ENCODE measurements at places on chromosomes 1 and 21.

DNA sequence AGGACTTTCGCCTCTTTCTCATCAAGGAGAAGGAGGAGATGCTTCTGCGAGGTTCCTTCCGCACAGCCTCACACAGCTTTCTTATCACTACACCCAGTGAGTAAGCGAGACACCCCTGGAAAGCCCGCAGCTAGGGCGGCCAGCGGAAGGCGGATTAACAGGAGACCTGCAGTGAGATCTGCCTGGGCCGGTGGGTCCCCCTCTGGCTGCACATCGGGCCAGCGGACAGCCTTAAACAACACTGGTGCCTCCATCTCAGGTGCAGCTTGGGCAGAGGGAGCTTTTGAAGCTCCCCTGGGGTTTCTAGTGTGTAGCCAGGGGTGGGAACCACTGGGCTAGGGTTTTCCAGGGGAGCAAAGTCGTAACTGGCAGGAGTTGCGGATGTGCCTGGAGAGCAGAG is 17.5 kb upstream of the MTARC1 start:
- no peak for DNase-seq

DNA sequence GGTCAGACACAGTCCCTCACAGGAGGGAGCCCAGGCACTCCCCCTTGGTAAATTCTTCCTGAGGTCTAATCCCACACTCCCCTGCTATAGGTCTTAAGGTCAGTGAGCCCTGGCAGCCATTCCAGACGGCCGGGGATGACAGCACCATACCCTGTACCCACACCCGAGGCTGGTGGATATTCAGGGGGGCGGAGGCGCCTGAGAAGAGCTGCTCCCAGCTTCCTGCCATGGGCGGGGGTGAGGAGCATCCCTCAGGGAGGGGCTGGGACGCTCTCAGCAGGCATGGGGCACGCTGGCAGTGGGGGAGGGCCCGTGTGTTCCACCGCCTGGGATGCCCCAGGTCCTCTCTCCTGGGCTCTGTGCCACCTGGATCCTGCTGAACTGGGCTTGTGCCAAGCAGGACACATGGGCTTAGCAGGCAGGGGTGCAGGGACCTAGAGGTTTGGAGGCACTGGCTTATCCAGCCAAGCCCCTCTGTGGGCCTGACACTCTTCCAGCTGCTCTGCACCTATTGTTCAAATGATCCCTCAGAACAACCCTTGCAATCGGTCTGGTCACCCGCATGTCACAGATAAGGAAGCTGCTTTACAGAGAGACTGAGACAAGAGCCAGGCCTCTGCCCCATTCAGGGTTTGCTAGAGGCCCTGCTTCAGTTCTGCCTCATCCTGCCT is 5.7 kb upstream of the ADGRB2 start:
- DNase-seq: no peak

- no peak for DNase-seq
Measured at GRCh38 chr21:37683396-37684114, 232.7 kb downstream of the KCNJ6 start.

GRCh38 chr1:241658081-241658793 is 6.2 kb downstream of the WDR64 start:
- no peak for DNase-seq

DNA sequence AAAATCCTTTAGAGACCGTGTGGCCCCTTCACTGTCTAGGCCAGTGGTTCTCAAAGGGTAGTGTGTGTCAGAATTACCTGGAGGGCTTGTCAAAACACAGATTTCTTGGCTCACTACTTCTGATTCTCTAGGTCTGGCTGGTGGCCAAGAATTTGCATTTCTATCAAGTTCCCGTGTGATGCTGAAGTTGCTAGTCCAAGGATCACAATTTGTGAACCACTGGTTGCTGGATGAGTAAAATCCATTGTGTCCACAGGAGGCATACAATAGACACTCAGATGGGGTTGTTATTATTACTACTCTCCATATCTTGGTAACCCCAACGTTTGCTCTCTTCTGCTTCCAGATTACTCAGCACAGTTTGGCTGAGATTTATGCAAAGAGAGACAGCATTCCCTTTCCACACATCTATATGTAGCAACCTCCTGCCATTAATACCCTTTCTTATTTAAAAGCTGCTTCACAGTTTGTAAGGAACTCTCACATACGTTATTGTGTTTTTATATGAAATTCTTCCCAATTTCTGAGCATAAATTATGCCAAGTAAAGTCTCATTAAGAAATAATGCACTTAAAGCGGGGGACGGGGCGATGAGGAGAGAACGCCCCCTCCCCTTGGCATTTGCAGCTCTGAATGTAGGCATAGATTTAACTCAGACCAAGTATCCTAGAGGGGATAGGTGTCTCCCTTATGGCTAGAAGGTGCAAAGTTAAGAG is 720 bp upstream of the TMCC2 start:
- no peak for DNase-seq

GRCh38 chr1:219405531-219406331 is 207.2 kb downstream of the ZC3H11B start:
- no peak for DNase-seq

DNA sequence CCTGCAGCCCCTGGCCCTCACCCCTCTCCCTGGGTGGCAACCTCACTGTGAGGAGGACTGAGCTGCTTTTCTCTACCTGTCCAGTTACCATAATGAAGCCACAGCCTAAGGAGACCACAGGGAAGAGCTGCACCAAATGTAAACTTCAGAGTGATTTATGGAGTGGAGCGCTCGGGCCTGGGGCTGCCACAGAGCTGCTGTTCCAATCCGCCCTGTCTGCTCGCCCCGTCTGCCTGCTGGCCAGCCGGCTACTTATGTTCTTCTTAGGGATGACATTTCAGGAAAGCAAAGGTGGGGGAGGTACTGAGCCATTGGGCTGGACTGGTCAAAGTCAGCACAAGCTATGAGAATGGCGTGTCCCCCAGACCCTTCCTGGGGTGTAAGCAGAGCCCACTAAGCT is 17.9 kb downstream of the SYT6 start:
- DNase-seq: no peak

- no peak for DNase-seq
Measured at GRCh38 chr1:225458222-225458631, 30.4 kb upstream of the LBR start.

DNA sequence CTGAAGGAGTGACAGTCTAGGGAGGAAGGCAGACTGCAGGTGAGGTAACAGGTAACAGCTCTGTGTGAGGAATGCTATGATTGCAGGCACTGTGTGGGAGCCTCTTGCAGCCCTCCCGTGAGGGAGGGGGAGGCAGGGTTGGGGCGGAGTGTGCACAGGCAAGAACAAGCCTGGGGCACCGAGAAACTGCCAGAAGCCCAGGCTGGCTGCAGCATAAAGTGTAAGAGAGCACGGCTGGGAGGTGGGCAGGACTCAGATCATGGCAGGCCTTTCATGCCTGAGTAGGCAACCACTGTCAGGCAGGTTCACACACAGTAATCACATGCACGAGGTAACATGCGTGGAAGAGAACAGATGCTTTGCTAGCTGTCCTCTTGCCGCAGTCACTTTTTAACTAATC is 11.3 kb upstream of the RHEX start:
- DNase-seq: no peak

DNA sequence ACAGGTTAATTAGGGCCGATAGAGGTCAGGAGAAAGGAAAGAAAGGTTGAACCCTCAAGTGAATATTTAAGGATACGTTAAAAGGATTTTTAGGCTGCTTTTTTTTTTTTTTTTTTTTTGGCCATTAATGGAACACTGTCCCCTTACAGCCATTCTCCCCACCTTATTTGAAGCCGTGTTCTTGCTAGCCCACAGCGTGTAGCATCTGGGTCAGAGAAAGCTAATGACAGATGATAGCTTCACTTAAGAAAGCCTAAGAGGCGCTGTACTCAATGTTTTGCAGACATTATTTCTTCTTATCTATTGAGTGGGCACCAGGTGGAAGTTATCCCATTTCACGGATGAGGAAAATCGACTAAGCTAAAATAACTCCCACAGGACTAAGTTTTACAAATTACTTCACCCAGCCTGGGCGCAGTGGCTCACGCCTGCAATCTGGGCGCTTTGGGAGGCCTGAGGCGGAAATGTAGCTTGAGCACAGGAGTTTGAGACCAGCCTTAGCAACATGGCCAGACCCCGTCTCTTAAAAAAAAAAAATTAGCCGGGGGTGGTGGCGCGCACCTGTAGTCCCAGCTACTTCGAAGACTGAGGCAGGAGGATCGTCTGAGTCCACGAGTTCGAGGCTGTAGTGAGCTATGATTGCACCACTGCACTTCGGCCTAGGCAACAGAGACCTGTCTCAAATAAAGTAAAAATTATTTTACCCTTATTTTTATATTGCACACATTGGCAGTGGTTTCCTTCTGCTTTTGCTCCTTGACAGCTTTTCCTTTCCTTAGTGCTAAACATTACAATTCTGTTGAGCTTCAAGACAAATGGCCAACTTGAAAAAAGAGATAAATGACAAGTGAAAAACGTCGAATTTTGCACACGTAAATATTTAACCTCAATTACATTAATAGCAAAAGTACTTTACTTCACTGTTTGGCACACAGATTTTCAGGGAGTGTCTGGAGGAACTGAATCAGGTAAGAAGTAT is 1.1 kb upstream of the PHTF1 start:
- no peak for DNase-seq

GRCh38 chr1:184781941-184782340 is 27.3 kb upstream of the EDEM3 start:
- no peak for DNase-seq

GRCh38 chr1:156422602-156423091 is 53.6 kb downstream of the RHBG start:
- no peak for DNase-seq

GRCh38 chr1:76070538-76070937 is 4.0 kb upstream of the ST6GALNAC3 start:
- DNase-seq: no peak

DNA sequence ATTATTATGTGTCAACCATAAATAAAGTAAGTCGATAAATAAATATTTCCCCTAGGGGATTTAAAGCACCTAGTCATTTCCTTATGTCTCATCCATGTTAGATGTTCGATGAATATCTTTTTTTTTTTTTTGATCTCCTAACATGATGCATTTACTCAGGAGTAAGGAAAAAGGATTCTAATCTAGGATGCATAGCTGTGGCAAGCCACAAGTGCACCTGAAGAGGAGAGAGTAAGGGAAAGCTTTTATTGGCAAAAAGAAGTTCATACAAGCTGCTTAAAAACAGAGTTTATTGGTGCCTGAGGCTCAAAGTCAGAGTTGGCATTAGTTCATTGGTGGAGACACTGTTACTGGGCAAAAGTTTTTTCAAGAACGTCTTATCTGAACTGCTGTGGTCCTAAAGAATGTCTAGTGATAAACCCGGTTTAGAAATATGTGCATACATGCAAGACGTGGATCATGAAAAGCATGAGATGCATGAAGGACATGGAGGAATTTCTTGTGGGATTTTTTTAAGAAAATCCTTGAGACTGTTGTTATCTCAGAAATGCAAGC is 51.7 kb downstream of the SWT1 start:
- DNase-seq: no peak

DNA sequence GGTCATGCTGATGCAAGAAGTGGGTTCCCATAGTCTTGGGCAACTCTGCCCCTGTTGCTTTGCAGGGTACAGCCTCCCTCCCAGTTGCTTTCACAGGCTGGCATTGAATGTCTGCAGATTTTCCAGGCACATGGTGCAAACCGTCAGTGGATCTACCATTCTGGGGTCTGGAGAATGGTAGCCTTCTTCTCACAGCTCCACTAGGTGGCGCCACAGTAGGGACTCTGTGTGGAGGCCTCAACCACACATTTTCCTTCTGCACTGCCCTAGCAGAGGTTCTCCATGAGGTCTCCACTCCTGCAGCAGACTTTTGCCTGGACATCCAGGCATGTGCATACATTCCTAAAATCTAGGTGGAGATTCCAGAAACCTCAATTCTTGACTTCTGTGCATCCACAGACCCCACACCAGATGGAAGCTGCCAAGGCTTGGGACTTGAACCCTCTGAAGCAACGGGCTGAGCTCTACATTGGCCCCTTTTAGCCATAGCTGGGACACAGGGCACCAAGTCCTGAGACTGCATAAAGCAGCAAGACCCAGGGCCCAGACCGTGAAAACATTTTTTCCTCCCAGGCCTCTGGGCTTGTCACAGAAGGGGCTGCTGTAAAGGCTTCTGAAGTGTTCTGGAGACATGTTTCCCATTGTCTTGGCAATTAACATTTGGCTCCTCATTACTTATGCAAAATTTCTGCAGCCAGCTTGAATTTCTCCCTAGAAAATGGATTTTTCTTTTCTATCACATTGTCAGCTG is 466.2 kb upstream of the PBX1 start:
- no peak for DNase-seq

DNA sequence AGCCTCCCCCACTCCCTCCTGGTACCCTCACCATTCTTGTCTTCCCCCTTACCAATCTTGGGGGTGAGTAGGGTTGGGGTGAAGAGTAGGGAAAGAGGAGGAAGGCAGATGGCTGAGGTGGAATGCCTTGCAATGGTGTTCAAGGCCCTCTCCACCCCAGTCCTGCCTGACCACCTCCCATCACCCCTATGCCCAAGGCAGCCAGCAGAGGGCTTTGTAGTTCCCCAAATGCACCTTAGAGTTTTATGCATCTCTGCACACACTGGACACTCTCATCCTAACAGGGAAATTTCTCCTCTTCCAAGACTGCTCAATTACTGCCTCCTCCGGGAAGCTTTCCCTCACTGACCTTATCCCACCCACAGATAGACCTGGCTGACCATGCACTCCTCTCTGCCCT is 15.4 kb downstream of the KIF17 start:
- no peak for DNase-seq

GRCh38 chr21:45550522-45551210 is 8.4 kb upstream of the SLC19A1 start:
- no peak for DNase-seq

DNA sequence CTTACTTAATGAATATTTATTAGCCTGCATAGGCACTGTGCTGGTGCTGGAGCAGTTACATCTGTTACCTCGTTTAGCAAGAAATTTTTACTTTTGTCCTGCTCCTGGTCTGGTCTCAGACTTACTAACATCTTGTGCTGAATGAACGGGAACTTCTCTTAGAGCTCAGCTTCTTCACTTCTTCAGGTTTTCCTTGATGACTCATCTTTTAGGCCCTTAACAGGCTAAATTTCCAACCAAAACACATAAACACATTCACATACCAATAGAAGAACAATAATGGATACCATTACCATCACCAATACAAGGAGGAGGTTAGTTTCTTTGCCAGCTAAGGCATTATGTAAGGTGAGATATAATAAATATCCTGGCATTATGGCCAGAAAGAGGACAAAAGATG is 68.9 kb downstream of the IFI44 start:
- no peak for DNase-seq
